ENCODE measurements at places on chromosomes 2 and 18.

- DNase-seq: no peak
Observed at GRCh38 chr2:67006373-67006960, 390.7 kb upstream of the ETAA1 start.

DNA sequence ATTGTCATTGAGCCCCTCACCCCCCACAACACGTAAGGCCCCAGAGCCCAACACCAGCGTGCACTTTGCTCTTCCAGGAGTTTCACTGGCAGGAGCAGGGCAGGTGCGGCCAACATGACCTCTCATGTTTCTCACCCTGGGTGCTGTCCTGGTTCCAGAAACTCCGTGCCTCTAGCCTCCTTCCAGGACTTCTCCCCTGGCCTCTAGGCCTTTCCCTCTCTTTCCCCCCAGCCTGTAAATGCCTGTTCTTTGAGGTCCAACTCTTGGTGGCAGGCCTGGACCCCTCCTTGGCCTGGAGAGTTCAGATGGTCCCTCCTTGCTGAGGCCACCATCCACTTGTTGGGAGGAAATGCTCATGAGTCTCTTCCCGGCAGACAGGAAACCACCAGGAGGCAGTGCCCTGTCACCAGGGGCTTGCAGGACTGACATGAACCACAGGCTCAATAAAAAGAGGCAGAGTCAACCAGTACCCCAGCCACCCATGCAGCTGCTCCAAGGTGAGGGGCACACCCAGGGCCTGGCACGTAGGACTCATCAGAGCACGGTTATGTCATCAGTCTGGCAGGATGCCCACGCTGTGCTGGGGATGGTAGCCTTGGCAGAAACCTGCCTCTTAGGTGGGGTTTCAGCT, 1.5 kb downstream of the MALL start:
- peak; percentile 25 for DNase-seq

GRCh38 chr2:158719403-158719802, 75.7 kb upstream of the DAPL1 start:
- DNase-seq: no peak

- DNase-seq: no peak
Observed at GRCh38 chr18:1811282-1811681, 760.0 kb downstream of the METTL4 start.

DNA sequence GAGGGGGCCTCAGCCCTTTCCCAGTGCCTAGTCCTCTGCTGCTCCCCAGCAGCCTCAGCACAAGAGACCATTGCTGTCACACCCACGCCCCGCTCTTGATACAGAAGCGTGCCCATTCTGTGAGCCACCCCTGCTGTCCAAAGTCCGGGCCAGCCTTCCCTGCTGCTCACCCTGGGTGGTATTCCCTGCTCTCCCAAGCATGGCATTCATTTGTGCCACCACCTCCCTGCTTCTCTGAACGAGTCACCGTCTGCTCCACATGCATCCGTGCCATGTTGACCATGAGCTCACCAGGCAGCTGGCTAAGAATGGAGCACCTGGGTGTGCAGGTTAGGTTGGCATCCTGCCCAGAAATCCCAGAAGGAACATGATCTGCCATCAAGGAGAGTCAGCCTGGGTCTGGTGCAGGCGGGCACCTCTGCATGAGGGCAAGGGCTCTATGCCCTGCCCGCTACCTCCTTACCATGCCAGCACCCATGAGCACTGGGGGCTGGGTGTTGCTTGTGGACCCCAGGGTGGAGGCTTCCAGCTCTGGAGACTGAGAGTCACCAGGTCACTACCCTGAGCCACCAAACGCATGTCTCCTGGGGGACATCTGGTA, 63.0 kb downstream of the TWIST2 start:
- no peak for DNase-seq
